ENCODE measurements at places on chromosomes 7 and 10.
A peak's percentile ranks its signal among the peaks of the same experiment; 100 is the strongest.

DNA sequence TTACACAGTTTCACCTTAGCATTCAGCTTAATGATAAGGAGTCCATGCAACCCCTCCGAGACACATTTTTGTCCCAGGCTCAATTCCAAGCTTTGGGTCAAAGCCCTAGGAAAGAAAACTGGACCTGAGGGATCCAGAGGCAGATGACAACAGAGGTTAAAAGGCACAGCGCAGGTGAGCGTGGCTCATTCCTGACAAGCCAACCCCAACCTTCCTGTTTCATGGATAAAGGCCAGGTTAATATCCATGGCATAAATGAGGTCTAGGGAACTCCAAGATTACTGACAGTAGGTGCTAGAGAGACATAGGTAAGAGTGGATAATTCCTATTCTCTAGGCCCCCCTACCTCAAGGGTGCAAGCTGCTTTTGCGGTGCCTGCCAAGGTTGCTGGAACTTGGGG is 86.7 kb upstream of the GPR22 start:
- no peak for DNase-seq

GRCh38 chr7:136353287-136353686 is 376.1 kb upstream of the MTPN start:
- DNase-seq = no peak

DNA sequence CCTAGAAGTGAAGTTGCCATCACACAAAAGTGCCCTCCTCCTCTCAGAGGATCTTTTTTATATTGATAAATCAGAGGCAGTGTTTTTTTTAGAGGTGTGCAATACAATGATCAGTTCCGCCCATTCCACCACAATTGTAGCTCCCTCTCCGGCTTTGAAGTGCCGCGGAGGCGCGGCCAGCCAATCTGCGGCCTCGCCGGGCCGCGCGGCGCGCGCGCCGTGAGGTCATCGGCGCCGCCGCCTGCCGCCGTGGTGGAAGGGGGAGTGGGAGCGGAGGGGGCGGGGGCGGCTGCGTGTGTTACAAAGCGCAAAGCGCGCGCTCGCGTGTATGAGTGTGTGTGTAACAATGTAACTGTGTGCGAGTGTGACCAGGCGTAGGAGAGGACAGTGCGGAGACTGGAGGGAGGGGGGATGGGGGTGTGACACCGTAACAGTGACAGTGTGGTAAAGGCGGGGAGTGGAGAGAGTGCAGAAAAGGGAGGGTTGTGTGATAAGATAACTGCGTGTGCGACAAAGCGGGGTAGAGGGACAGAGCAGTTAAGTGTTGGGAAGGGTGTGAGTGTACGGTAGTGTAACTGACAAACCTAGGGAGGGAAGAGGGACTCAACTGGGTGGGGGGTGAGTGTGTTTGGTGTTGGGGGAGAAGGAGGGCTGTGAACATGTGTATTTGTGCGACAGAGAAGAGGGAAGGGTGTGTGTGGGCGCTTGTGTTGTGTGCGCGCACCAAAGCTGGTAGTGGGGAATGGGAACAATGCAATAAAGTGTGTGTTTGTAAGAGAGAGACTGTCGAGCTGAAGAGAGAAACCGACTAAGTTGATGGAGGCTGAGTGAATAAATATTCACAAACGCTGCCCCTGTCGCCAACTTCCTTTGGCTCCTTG is at the start of gene SP8:
TSS of gene SP8 (minus strand) at position 108 of the 881 bp plus-strand sequence. CDS start at position 20, 88 bp downstream.
- DNase-seq = no peak

DNA sequence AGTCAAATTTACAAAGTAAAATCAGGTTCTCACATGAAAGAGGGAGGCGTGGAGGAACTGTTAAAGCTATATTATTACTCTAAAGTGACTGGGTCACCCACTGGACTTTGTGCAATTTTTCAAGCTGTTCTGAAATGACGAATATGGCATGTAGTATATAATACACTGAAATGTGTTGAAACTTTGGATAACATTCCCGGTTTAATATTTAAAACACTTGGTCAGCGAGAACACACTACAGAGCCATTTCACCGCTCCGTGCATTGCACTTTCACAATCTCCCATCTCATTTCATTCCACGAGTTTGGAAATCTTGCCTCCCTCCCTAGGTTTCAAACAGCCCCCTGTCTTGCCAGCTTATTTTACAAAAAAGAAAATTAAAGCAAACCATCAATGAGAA is 337.9 kb downstream of the WDR11 start:
- DNase-seq = no peak

DNA sequence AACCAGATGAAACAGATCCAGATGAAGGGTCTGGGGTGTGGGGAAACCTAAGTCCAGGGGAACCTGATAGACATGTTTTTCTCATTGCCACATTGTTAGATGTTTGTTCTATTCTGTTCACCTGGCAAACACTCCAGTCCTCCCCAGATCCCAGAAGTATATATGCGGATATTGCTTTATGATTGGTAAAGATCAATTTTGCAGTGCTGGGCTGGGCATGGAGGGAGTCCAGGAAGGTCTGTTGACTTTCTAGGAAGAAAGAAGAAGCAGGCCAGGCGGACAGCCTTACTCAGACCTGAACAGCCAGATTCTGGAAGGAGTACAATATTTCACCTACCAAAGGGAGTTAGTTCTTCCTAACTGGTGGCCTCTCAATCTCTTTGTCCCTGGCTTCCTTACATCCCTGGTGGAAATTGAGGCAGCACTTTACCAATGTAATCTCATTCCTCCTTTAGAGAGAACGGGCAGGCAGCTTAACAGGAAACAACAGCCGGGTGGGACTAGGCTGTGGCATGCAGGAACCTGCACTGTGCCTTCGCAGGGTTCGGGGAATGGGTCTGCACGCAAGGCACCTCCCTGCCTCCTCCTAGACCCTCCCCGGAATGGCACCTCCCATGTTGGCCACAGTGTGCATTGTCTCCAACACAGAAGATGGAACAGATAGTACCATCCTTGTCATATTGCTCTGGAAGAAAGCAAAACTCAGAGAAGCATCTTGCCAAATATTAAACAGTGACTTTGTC is 930 bp downstream of the GIMAP6 start:
- peak; percentile 45 for DNase-seq

DNA sequence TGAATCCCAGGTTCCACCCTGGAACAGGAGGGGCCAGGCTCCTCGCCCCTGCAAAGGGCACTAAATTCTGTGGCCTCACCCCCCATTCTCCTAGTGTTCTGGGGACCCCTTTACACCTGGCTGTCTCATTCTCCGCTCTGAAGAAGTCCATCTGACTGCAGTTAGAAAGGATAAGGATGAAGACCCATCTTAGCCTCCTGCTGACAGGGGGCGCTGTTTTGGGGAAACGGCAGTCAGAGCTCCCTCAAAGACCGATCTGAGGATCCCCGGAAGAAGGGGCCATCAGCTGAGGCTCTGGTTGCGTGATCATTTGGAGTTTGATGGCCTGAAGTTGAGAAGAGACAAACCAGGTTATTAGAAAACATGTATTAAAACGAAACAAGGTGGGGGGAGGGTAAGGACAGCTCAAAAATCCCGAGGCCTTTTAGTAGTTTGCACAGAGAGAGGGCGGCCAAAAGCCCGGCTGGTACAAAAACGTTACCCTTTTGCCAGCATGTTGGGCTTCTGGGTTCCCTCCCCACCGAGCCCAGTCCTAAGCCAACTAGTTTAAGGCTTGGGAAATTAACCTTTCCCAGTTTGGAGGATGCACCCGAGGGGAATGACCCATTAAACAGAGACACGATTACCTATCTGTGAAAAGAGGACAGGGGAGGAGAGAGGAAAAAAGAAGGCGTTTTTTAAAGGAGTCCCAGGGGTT is 102.8 kb downstream of the CHN2 start:
- DNase-seq = no peak
